Natural killer cell treated with Interleukin-12 subunit alpha and Interleukin-12 subunit beta and Interleukin-15 and Interleukin-18, amount 100 ng/mL, for 72 hours (primary cell): ENCODE measurements at places on chromosomes 5 and 9.

GRCh38 chr5:14696057-14696456 lies 31.5 kb downstream of the OTULIN start:
- no peaks in the 10 kb centered on the region for H3K27me3 ChIP-seq
- peaks cover 49% of the 10 kb centered on the region for H3K36me3 ChIP-seq
- no peak for DNase-seq
- no peak overlapping the region for H3K4me3 ChIP-seq

GRCh38 chr9:88383176-88383575 lies 5.1 kb upstream of the SPIN1 start:
- no peaks in the 10 kb centered on the region for H3K27me3 ChIP-seq
- DNase-seq: no peak
- H3K4me1 ChIP-seq: peaks cover 8% of the 10 kb centered on the region
- no peak overlapping the region for H3K27ac ChIP-seq
- H3K36me3 ChIP-seq: no peaks in the 10 kb centered on the region
- H3K4me3 ChIP-seq: no peak overlapping the region

- no peak overlapping the region for H3K4me3 ChIP-seq
- no peaks in the 10 kb centered on the region for H3K36me3 ChIP-seq
- peaks cover 5% of the 10 kb centered on the region for H3K27me3 ChIP-seq
- H3K27ac ChIP-seq: no peak overlapping the region
- no peaks in the 10 kb centered on the region for H3K4me1 ChIP-seq
Measured at GRCh38 chr9:135555203-135555602, 6.4 kb upstream of the PAEP start.

GRCh38 chr5:77180167-77181081 lies 30.1 kb upstream of the PDE8B start:
- DNase-seq: no peak
- H3K4me3 ChIP-seq: no peak overlapping the region
- H3K36me3 ChIP-seq: no peaks in the 10 kb centered on the region
- H3K27me3 ChIP-seq: peaks cover 30% of the 10 kb centered on the region
- H3K27ac ChIP-seq: no peak overlapping the region

GRCh38 chr9:75687359-75687953 lies 203.0 kb upstream of the PCSK5 start:
- no peak overlapping the region for H3K4me3 ChIP-seq
- H3K4me1 ChIP-seq: no peaks in the 10 kb centered on the region
- H3K27ac ChIP-seq: no peak overlapping the region
- H3K27me3 ChIP-seq: no peaks in the 10 kb centered on the region
- no peaks in the 10 kb centered on the region for H3K36me3 ChIP-seq

DNA sequence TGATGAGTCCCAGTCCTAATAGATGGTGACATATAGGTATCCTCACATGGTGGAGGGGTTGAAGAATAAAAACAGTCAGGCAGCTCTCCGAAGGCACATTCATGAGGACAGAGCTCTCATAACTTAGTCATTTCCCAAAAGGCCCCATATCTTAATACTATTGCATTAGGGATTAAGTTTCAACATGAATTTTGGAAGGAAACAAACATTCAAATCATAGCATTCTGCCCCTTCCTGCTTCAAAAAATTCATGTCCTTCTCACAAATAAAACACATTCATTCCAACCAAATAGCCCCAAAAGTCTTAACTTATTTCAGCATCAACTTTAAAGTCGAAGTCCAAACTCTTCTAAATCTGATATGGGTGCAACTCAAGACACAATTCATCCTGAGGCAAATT lies 277.2 kb upstream of the NR4A3 start:
- no peak overlapping the region for H3K27ac ChIP-seq
- H3K4me1 ChIP-seq: no peaks in the 10 kb centered on the region
- DNase-seq: no peak
- no peak overlapping the region for H3K4me3 ChIP-seq
- H3K36me3 ChIP-seq: peaks cover under 1% of the 10 kb centered on the region

DNA sequence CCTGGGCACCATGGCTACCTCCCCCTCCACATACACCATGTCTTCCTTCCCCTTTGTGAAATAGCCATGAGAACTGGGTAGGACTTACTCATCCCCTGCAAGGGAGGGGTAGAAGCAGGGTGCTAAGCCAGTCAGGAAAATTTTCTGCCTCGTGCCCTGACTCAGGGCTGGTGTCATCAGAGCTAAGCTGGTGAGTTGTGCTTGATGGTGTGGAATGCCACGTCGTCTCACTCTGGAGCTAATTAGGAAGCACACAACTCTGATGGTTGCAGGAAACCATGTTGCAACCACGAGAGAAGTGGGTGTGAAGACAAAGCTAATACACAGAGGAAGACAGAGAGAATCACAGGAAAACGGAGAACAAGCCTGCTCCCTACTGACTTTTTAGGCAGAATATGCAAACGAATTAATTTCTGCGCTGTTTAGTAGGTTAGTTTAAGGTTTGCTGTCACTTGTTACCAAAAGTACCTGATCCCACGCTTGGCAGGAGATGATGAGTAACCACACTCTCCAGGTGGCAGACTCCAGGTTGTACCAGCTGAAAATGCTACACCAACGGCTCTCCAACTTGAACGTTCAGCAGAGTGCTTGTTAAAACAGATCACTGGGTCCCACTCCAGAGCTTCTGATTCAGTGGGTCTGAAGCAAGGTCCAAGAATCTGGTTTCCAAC lies 54.5 kb downstream of the STK10 start:
- no peaks in the 10 kb centered on the region for H3K27me3 ChIP-seq
- peak; percentile 90 for DNase-seq
- peak overlapping the region; percentile 81 for H3K27ac ChIP-seq
- H3K4me1 ChIP-seq: peaks cover 64% of the 10 kb centered on the region

- DNase-seq: no peak
- H3K36me3 ChIP-seq: no peaks in the 10 kb centered on the region
- no peak overlapping the region for H3K27ac ChIP-seq
- H3K4me1 ChIP-seq: no peaks in the 10 kb centered on the region
- no peaks in the 10 kb centered on the region for H3K27me3 ChIP-seq
Measured at GRCh38 chr5:9409413-9409960, 136.4 kb downstream of the SEMA5A start.

GRCh38 chr5:78399116-78399515 lies 38.7 kb downstream of the SCAMP1 start:
- H3K4me3 ChIP-seq: no peak overlapping the region
- H3K27ac ChIP-seq: no peak overlapping the region
- DNase-seq: no peak
- peaks cover 6% of the 10 kb centered on the region for H3K36me3 ChIP-seq
- H3K27me3 ChIP-seq: no peaks in the 10 kb centered on the region
- peaks cover 20% of the 10 kb centered on the region for H3K4me1 ChIP-seq

- no peaks in the 10 kb centered on the region for H3K27me3 ChIP-seq
- peaks cover 6% of the 10 kb centered on the region for H3K36me3 ChIP-seq
- H3K27ac ChIP-seq: peak overlapping the region; percentile 94
- no peak for DNase-seq
- peaks cover 90% of the 10 kb centered on the region for H3K4me1 ChIP-seq
Measured at GRCh38 chr9:89528540-89528939, 30.6 kb upstream of the SEMA4D start.

GRCh38 chr5:157574456-157575380 lies 857 bp downstream of the ADAM19 start:
- peaks cover 35% of the 10 kb centered on the region for H3K4me1 ChIP-seq
- DNase-seq: no peak
- no peaks in the 10 kb centered on the region for H3K27me3 ChIP-seq
- H3K4me3 ChIP-seq: peak overlapping the region; percentile 97
- H3K27ac ChIP-seq: peak overlapping the region; percentile 89

DNA sequence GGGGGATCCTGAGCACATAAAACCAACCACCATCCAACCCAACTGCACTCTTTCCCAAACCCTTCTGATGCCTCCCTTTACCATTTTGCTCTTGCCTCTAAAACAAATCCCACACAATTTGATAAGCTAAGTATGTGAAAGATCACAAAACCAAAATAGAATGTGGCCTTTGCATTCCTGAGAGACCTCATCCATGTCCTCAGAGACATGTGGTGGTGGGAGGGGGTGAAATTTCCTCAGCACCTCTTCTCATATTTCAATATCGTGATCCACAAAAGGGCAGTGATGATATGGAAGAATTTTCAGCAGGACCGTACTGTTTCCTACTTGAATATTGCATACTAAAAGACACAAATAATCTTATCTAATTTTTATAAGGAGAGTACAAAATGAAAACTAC lies 423.3 kb downstream of the TLE1 start:
- H3K27ac ChIP-seq: no peak overlapping the region
- H3K4me3 ChIP-seq: no peak overlapping the region
- no peaks in the 10 kb centered on the region for H3K27me3 ChIP-seq
- no peaks in the 10 kb centered on the region for H3K4me1 ChIP-seq
- no peak for DNase-seq

- DNase-seq: no peak
- H3K27me3 ChIP-seq: no peaks in the 10 kb centered on the region
- H3K36me3 ChIP-seq: peaks cover 4% of the 10 kb centered on the region
- no peak overlapping the region for H3K27ac ChIP-seq
Measured at GRCh38 chr9:106587042-106587441, 275.9 kb upstream of the ZNF462 start.

DNA sequence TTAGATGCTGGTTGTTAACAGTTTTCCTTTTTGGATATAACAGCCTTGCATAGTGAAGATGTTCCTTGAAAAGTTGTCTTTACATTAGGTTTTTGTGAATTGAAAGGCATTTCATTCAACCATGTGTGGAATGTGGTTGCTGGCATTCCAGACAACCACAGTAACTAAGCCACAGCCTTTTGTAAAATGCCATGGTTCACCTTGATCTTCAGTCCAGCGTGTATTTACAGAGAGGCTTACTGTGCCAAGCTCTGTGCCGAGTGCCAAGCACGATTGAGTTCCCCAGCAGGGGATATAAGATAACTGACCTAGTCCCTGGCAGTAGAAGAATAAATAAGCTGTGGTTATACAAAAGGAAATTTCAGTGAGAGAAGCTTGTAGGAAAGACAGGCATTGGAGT lies 4.9 kb downstream of the EXOSC2 start:
- H3K4me3 ChIP-seq: no peak overlapping the region
- H3K4me1 ChIP-seq: peaks cover 31% of the 10 kb centered on the region
- peaks cover 42% of the 10 kb centered on the region for H3K36me3 ChIP-seq
- DNase-seq: no peak

DNA sequence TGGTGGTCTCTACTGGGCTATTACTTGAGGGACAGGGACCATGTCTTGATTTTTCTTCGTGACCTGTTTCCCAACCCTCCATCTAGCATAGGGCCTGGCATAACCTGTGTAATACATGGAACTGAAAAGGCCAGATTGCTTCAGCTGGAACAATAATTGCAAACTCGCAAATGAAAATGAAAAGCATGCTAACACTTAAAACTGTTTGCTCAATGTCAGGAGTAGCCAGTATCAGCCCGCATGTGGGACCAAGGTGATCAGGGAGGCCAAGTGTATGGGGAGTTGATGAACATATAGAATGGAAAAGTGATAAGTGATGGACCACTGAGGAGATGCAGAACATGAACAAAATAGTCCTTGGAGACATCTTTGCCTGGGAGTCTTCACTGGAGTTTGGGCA lies 25.2 kb downstream of the GLRX start:
- no peaks in the 10 kb centered on the region for H3K4me1 ChIP-seq
- no peak overlapping the region for H3K4me3 ChIP-seq
- DNase-seq: no peak
- no peaks in the 10 kb centered on the region for H3K27me3 ChIP-seq
- H3K36me3 ChIP-seq: peaks cover 5% of the 10 kb centered on the region

DNA sequence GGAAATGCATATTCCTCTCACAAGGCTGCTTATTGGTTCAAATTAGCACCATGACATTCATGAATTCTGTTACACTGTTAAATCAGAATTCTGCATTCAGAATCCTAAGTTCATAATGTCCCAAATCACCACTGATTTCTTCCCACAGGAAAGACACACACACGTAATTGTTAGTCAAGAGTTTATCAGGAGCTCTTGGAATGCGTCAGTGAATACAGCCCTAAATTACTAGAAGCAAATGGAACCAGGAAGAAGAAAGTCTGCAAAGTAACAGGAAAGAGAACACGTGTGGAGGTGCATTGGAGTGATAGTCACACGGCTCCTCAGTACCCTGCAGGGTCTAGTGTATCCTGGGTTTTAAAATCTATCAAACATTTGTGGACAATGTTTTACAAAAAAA lies 110.2 kb downstream of the ANXA2R start:
- H3K4me1 ChIP-seq: peaks cover 2% of the 10 kb centered on the region
- H3K36me3 ChIP-seq: peaks cover 8% of the 10 kb centered on the region
- no peak for DNase-seq
- H3K27me3 ChIP-seq: no peaks in the 10 kb centered on the region
- H3K4me3 ChIP-seq: no peak overlapping the region
